Activated naive CD8-positive, alpha-beta T cell treated with anti-CD3 and anti-CD28 coated beads, Interleukin-2, amount 50 U/mL, for 24 hours (primary cell): ENCODE measurements at places on chromosomes 1 and 21.

DNA sequence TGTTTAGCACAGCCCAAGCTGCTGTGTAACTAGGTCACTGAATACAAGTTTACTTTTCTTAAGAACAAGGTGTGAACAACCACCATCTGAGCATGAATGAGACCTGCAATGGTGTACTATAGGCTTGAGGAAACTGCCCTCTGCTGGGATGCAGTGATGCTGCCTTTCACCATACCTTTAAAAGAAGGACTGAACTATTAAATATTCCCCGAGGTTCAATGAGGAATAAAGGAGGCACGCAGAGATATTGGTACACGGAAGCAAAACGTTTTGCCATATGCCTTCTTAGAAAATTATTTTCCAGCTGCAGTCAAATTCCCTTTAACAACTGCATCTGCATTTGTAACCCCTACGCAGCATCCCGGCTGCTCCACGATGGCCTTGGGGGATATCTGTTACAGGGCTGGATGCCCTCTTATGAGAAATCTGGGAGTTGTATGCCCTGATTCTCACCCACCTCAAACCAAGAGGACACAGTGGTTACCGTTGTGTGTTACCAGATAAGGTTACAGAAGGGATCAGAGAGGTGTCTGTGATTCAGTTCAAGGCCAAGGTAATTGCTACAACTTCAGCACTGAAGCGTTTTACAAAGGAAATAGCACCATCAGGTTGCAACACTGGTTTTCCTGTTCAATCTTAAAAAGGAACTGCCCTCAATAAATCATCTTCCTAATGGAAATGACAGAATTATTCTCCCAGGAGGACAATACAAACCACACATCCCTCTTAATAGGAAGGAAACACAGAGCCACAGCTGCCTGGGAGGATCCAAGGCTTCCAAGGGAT lies 470.5 kb downstream of the LTN1 start:
- no peak for DNase-seq

- no peak for DNase-seq
Measured at GRCh38 chr1:201597551-201598230, 58.8 kb downstream of the NAV1 start.

GRCh38 chr1:173095632-173096031 lies 44.9 kb upstream of the TNFSF18 start:
- no peak for DNase-seq

GRCh38 chr1:151715726-151716404 lies 738 bp downstream of the CELF3 start:
- DNase-seq, result no peak

DNA sequence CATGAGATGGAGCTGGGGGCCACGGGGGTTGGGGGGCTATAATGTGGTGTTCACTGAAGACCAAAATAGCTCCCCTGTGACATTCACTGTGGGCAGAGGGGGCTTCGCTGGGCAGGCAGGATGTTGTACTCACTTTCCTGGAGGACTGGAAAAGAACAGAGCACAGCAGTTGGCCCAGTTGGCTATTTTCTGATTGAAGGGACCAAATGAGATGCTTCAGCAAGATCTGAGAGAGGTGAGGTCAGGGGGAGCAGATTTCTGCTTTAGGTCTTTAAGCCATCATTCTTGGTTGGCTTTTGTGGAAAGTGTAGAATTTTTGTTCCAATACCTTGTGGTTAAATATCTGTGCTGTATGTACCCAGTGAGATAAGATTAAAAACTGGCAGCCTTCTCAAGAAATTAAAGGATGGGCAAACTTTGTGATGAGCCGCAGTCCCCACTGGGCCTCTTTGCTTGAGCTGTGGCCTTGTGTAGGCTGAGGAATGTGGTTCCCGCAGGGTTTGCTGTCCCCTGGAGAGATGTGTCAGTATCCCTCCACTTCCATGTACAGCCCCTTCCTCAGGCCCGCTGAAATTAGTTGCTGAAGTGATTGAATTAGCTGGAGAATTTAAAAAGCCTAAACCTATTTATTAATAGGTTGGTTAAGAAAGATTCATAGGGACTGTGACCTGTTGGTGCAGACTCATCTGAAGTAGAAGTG lies 80.7 kb downstream of the ATP5PO start:
- no peak for DNase-seq

DNA sequence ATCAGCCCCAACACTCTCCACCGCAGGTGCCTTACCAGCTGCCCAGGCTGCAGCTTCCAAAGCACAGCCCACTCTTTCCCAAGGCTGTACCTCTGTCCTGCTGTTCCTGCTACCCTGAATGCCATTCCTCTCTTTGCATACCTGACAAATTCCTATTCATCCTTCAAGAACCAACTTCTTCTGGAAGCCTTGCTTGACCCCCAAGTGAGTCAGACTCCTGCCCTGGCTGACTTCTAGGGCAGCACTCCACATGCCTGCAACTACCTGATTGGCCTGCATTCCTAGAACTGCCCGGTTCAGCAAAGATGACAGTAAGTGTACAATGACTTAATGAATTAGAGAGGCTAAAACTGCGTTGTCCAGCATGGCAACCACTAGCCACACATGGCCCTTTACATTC lies 20.8 kb upstream of the PDZK1IP1 start:
- DNase-seq, result no peak

DNA sequence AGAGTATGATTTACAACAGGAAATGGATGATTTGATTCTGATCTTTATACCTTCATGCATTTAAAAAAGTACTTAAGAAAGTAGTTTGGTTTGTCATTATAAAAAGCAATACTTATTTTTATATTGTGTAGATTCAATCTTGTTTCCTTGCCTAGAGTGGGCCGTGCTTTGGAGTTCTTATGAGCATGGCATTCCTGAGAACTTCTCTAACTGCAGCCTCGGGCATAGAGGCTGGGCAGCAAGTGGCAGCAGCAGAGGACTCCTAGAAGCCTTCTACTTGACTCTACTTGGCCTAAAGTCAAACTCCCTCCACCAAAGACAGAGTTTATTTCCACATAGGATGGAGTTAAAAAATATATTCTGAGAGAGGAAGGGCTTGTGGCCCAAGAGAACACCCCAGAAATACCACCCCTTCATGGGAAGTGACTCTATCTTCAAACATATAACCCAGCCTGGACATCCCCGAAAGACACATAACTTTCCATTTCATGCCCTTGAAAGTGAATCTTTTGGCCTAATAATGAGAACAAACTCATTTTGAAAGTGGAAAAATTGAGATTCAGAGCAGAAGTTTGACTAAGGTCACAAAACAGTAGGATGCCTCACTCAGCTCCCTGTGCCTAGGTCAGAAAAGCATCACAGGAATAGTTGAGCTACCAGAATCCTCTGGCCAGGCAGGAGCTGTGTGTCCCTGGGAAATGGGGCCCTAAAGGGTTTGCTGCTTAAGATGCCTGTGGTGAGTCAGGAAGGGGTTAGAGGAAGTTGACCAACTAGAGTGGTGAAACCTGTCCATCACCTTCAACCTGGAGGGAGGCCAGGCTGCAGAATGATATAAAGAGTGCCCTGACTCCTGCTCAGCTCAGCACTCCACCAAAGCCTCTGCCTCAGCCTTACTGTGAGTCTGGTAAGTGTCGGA lies at the start of gene IVL:
Gene IVL, plus strand, starts transcription at position 861 of the 916 bp plus-strand sequence. CDS start 1,252 bp downstream, outside the sequence.
- no peak for DNase-seq

DNA sequence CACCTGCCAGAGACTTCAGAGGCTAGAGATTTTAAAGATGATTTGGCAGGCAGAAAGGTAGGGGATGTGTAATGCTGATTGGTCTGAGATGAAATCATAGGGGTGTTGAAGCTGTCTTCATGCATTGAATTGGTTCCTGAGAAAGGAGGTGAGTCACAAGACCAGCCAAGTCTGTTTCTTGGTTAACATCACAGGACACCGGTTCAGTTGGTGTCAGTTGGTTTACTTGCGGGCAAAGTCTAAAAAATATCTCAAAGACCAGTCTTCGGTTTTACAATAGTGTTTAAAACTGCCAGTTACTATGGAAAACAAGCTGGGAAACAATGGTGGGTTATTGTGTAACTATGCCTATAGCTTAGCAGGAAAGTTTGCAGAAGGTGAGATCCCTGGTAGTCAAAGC lies 305.9 kb downstream of the BARHL2 start:
- no peak for DNase-seq

DNA sequence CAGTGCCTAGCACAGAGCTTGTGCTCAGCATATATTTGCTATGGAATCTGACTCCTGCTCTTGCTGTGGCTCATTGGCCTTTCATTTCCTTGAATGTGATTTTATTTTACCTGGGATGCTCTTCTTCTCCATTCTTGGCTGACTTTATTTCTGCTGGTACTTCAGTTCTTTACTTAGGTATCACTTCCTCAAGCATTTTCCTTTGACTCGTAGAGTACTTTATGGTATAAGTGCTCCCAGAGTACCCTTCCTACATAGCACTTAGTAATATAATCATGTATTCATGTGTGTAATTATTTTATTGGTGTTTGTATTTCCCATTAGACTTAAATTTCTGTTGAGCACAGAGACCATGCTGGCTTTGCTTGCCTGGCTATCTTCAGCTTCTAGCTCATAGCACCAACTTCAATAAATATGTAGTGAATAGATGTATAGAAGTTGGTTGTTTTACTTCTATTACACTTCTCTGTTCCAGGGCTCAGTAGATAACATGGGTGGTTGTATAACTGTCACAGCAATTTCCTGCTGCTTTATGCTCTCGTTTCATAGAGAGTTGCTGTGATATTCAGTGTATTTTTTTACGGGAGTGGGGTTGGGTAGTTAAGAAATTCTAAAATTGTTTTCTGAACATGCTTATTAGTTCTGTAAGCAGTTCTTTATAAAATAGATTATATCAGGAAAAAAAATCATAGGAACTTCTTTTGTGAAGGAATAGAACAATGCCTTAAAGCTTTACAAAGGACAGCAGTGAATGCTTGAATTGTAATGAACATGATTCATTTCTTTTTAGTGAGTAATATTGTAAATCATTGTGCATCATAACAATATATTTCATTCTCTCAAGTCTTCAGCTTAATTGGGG lies 112.2 kb downstream of the NEK7 start:
- no peak for DNase-seq

DNA sequence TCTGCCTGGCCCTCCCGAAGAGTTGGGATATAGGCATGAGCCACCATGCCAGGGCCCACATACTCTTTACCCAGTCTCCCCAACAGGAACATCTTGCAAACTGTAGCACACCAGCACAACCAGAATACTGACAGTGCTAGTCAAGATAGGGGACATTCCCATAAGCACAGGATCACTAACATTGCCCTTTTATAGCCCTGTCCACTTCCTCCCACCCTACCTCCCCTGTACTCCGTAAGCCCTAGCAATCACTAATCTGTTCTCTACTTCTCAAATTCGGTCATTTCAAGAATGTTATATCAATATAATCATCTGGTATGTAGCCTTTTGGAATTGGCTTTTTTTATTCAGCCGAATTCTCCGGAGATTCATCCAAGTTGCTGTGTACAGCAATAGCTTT lies 5.9 kb downstream of the SDHB start:
- no peak for DNase-seq

DNA sequence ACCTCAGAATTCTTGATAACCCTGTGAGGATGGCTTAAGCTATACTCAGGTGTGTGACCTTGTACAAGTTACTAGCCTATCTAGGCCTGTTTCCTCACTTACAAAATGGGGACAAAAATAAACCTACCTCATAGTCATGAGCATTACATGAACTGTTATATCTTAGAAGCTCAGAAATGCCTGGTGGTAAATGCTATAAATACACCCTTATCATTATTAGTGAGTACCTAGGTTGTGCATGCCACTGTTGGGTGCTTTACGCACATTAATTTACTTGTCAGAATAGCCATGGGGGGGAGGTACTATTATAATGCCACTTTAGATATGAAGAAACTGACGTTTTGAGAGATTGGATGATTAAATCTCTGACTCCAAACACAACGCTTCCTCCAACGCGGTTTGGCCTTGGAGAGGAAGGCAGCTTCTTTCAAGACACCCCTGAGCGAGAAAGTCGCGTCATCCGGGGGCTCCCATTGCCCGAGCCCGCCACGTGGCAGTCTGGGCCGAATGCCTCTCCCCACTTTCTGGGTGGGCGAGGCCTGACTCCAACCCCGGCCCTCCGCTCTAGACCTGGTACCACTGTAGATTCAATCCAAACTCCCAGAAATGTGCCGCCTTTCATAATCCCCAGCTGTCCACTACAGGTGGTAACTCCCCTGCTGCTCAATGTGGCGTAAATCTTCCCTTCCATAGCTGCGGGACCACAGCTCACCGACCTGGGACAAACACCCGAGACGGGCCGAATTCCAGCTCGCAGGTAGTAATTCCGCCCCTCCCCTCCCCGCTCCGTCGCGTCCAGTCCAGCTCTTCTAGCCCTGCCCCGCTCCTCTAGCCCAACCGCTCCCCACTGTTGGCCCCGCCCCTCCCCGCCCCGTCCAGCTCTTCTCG lies 771 bp upstream of the RAD54L start:
- DNase-seq, result peak; percentile 73

- DNase-seq, result no peak
Measured at GRCh38 chr1:24252185-24252780, 65.2 kb upstream of the IFNLR1 start.

GRCh38 chr1:68043443-68044090 lies 6.9 kb downstream of the DIRAS3 start:
- DNase-seq, result no peak

- no peak for DNase-seq
Measured at GRCh38 chr1:187275985-187276575, 447.3 kb downstream of the PLA2G4A start.

DNA sequence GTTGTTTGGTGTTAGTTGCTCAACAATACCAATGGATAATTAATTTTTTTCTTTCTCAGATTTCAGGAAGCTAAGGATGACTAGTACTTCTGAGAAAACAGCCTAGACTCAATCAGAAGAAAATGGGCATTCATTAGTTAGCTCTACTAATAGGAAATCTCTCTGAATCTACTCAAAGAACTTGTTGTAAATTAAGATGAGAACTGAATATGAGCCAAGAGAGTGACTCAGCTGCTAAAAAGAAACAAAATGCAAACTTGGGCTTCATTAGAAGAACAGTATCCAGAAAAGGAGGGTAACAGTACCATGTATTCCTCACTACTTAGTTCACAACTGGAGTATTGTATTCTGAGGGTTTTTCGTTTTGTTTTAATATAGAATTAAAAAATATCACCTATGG lies 12.5 kb downstream of the FOXJ3 start:
- DNase-seq, result no peak

GRCh38 chr1:19240673-19241538 lies 10.4 kb downstream of the EMC1 start:
- DNase-seq, result peak; percentile 73

DNA sequence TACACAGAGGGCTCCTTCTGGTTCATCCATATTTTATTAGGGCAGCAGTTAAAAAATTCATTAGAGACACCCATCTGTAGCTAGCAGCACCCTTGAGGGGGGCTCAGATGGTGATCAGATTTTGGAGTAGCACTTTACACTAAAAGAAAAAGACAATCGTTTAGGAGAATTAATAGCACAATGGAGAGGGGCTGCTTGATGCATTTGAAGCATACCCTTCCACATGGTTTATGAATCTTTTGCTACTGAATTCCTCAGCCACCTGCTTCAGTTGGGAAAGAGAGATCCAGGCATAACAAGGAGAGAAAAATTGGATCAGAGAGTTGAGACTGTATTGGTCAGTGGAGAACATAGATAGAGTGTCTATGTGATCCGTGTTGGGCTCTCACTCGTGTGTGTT lies 54.4 kb downstream of the DISC1 start:
- DNase-seq, result no peak

GRCh38 chr1:3578906-3579305 lies 32.4 kb downstream of the MEGF6 start:
- DNase-seq, result no peak

- DNase-seq, result peak; percentile 29
Measured at GRCh38 chr1:12596007-12596821, 21.8 kb downstream of the DHRS3 start.
